ENCODE measurements at places on chromosomes 2 and 18. TPM values are rescaled to one million over a fixed set of nuclear protein-coding genes. Genes with fewer than 3 reads are reported as not detected.
A peak's percentile ranks its signal among the peaks of the same experiment; 100 is the strongest.

DNA sequence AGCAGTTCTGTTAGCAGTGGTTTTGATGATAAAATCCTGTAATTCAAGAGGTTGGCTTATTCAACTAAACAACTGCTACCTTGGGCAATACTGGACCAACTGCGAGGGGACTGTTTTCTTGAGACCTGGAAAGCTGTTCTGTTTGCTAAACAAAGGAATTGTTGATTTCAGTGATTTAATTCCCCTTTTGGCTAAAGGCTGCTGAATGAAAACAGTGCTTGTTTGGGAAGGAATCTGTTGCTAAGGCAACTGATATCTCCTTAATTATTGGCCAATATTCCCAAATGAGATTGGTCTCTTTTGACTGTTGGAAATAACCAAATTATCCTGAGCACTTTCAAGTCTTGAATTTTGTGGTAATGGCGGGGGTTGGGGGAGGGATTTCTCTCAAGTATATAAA, 136.8 kb downstream of the CAMKMT start:
- no peaks in the 10 kb centered on the region for H3K4me1 ChIP-seq
- H3K36me3 ChIP-seq: no peaks in the 10 kb centered on the region
- no peak for DNase-seq
- no peak overlapping the region for H3K27ac ChIP-seq

GRCh38 chr2:101998896-101999789, 7.4 kb downstream of the IL1R2 start:
- H3K36me3 ChIP-seq: no peaks in the 10 kb centered on the region
- no peaks in the 10 kb centered on the region for H3K27me3 ChIP-seq
- no peak overlapping the region for H3K27ac ChIP-seq

GRCh38 chr2:43751476-43751990, 22.3 kb upstream of the DYNC2LI1 start:
- DNase-seq: no peak
- H3K36me3 ChIP-seq: no peaks in the 10 kb centered on the region
- H3K27me3 ChIP-seq: no peaks in the 10 kb centered on the region
- no peak overlapping the region for H3K27ac ChIP-seq
- H3K4me1 ChIP-seq: no peaks in the 10 kb centered on the region
- H3K4me3 ChIP-seq: no peak overlapping the region

Gene MFSD2B
- total RNA-seq: not detected

- no peaks in the 10 kb centered on the region for H3K27me3 ChIP-seq
- H3K4me3 ChIP-seq: no peak overlapping the region
- H3K27ac ChIP-seq: no peak overlapping the region
- DNase-seq: no peak
- no peaks in the 10 kb centered on the region for H3K4me1 ChIP-seq
- no peaks in the 10 kb centered on the region for H3K36me3 ChIP-seq
Measured at GRCh38 chr2:154704991-154705390, 6.5 kb downstream of the KCNJ3 start.

Gene RAB27B
- 11.8 TPM for total RNA-seq

DNA sequence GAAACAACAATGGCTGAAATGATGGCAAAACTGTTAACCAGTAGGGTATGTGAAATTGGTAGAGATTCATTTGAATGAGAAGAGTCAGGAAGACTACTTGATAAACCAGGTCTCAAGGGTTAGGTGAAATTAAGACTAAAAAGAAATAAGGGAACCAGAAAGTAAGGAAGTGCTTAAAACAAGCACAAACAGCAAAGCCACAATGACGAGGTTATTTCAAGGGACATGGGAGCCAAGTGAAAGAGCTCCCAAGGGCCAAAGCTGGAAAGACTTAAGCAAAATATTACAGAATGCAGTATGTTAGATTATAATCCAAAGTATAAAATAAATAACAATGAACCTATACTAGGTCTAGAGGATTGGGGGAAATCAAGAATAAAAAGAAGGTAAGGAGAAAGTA, 19.3 kb upstream of the CD302 start:
- no peaks in the 10 kb centered on the region for H3K36me3 ChIP-seq
- H3K27me3 ChIP-seq: no peaks in the 10 kb centered on the region
- DNase-seq: no peak
- no peaks in the 10 kb centered on the region for H3K4me1 ChIP-seq

Gene RGPD4
- total RNA-seq: not detected

DNA sequence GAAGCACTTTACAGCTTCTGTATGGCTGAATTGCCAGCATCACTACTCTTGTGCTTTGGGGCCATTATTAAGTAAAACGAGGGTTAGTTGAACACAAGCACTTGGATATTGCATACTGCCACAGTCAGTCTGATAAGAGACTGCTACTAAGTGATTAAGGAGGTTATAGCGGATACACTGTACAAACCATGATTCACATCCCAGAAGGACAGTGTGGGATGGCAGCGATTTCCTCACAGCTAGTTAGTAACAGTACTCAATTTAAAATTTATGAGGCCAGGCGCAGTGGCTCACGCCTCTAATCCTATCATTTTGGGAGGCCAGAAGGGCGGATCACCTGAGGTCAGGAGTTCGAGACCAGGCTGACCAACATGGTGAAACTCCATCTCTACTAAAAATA, 2.6 kb upstream of the BMPR2 start:
- H3K4me1 ChIP-seq: no peaks in the 10 kb centered on the region
- H3K36me3 ChIP-seq: no peaks in the 10 kb centered on the region
- no peak overlapping the region for H3K27ac ChIP-seq
- no peaks in the 10 kb centered on the region for H3K27me3 ChIP-seq
- no peak for DNase-seq

- H3K27ac ChIP-seq: no peak overlapping the region
- no peak for DNase-seq
- no peaks in the 10 kb centered on the region for H3K36me3 ChIP-seq
- H3K4me1 ChIP-seq: no peaks in the 10 kb centered on the region
Measured at GRCh38 chr2:165609672-165610071, 140.2 kb downstream of the CSRNP3 start.

GRCh38 chr18:26022585-26022984, 67.8 kb downstream of the SS18 start:
- H3K4me3 ChIP-seq: no peak overlapping the region
- no peak overlapping the region for H3K27ac ChIP-seq
- H3K36me3 ChIP-seq: peaks cover 3% of the 10 kb centered on the region
- H3K4me1 ChIP-seq: no peaks in the 10 kb centered on the region
- no peaks in the 10 kb centered on the region for H3K27me3 ChIP-seq

- H3K27me3 ChIP-seq: no peaks in the 10 kb centered on the region
- peak overlapping the region; percentile 52 for H3K4me3 ChIP-seq
- H3K4me1 ChIP-seq: no peaks in the 10 kb centered on the region
- no peaks in the 10 kb centered on the region for H3K36me3 ChIP-seq
- H3K27ac ChIP-seq: peak overlapping the region; percentile 90
Measured at GRCh38 chr18:11947214-11948191, 33.8 kb upstream of the IMPA2 start.

GRCh38 chr2:208311954-208312353, 45.9 kb downstream of the PIKFYVE start:
- no peak overlapping the region for H3K27ac ChIP-seq
- H3K36me3 ChIP-seq: no peaks in the 10 kb centered on the region
- no peak for DNase-seq
- no peaks in the 10 kb centered on the region for H3K4me1 ChIP-seq

DNA sequence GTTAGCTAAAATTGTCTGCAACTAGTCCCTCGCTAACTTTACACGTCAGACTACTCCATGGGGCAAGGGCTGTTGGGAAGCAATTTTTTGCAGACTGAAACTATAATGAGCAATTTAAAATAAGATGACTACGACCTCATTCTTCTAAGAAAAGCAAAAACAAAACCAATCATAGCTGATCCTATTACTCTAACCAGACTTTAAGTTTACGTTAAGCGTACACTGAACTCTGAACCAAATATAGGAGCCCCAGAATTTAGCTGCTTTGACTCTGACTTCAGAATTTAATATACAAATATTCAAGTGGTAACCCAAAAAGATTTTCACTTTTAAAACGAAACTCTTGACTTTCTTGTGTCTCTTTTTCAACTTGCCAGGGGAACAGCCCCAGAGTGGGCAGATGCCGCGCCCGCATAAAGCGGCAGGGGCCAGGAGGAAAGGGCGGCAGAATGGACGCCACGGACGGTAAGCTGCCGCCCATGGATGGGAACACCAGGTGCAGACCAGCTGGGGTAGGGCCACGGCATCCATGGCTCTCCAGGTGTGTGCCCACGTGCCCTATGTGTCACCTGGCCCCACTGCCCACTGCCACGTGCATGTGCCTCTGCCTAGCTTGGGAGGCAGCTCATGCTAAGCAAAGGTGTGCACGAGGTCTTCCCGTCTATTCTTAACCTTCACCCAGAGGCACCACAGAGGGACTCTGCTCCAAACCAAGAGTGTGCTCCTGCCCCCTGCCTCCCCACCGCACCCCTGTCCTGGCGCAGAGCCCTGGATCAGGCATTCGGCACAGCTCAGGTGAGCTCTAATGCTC, 217.6 kb downstream of the HDAC4 start:
- H3K4me1 ChIP-seq: no peaks in the 10 kb centered on the region
- DNase-seq: no peak
- no peaks in the 10 kb centered on the region for H3K36me3 ChIP-seq
- H3K4me3 ChIP-seq: no peak overlapping the region

DNA sequence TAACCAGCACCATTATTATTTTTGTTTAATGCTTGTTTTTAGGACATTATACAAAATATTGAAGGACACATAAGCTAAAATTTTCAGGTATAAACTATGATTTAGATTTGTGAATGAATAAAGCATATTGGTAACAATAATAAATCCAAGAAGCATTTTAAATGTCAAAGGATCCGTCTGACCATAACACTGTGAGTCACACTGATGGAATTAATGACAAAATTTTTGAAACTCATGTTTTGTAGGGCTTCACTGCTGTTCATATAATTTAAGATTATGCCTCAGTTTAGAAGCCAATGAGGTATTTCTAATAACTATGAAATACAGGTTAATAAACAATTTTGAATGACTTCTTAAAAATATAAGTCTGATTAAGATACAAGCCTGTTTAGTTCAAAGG, 124.6 kb downstream of the TMEFF2 start:
- H3K4me3 ChIP-seq: no peak overlapping the region
- no peak overlapping the region for H3K27ac ChIP-seq
- H3K4me1 ChIP-seq: no peaks in the 10 kb centered on the region
- DNase-seq: no peak
- no peaks in the 10 kb centered on the region for H3K27me3 ChIP-seq
- no peaks in the 10 kb centered on the region for H3K36me3 ChIP-seq
